ENCODE measurements at places on chromosomes 2 and 18.

- DNase-seq, result no peak
Observed at GRCh38 chr2:159616286-159616701, at the start of gene BAZ2B. Gene BAZ2B (minus strand): TSS chr2:159616548. CDS start chr2:159478719, 137,829 bp downstream.

DNA sequence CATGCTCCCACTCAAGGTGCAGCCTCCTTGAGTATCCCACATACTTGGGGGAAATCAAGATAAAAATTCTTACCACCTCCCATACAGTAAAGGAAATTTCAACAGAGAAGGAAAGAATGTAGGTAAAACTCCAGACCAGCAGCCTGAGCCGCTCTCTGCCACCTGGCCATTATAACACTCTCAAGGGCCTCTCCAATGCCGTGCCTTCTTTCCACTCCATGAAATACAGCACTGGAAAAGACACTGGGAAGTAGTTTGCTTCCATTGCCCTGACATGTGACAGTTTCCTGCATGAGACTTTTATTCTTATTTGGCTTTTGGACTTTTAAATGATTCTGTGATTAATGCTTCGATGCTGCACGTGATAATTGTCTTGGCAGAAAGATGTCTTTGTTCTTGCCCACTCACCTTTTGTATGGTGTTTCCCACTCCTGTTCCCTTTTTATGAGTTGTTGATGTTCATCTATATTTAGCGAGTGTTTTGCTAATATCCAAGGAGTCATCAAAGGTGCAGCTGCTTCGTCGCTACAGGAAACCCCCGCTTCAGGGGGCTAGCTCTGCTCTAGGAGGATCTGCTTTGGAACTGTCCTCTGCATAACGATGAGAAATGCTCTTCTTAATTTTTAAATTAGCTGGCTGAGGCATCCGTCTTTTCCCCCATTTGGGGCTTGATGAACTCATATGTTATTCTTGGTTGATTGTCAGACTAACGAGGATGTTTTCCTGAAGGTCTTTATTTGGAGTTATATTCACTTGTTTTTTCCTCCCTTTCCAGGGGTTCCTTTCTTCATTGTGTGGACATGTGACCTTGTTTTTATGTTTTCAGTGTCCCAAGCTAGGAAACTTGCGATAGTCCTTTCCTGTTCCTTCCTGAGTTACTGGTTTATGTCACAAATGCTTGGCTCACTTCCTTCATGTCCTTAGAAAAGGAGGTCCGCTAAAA, 179.4 kb downstream of the TXNL1 start:
- DNase-seq, result no peak

DNA sequence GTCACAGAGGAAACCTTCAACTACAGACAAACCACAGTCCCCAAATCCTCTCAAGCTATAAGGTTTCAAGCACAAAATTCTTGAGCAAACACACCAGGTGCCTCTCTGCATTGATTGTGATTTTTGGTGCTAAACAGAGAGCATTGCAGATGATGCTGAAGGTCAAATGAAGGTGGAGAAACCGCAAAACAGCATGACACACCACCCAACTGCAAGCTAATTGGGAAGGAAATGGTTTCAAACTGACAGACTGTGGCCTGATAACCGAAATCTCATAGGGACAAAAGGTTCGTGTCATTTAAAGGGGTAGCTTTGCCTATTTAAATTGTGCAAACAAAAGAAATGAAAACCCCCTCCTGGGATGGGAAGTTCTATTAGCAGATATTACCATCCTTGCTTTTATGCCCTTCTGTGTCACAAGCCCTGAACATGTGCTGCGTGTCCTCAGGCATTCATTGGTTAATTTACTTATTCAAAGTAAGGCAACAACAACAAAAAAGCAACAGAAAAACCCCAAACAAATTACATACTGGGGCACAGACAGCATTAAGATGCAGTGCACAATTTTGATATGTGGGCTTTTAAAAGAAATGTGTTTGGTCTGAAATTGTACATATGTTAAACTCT, 154.9 kb downstream of the AQP4 start:
- DNase-seq, result peak; percentile 22

DNA sequence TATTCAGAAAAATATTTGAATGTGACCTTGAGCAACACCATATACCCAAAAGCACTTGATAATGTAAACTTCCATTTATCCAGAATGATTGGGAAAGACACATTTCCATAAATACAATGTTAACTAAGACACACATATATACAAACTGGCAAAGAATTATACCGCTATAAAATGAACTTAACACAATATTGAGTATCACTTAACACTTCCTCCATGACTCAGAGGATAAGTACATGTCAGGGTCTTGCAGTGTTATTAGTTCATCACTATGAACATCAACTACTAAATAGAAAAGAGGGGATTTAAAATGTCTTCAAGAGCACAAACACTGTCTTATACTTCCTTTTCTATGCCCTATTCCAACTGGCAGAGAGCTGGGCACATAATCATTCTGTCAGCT, 18.6 kb downstream of the WDSUB1 start:
- DNase-seq, result no peak

GRCh38 chr18:77165503-77166188, 33.1 kb upstream of the MBP start:
- no peak for DNase-seq

- no peak for DNase-seq
Observed at GRCh38 chr2:38945911-38946310, 56.2 kb downstream of the ARHGEF33 start.

DNA sequence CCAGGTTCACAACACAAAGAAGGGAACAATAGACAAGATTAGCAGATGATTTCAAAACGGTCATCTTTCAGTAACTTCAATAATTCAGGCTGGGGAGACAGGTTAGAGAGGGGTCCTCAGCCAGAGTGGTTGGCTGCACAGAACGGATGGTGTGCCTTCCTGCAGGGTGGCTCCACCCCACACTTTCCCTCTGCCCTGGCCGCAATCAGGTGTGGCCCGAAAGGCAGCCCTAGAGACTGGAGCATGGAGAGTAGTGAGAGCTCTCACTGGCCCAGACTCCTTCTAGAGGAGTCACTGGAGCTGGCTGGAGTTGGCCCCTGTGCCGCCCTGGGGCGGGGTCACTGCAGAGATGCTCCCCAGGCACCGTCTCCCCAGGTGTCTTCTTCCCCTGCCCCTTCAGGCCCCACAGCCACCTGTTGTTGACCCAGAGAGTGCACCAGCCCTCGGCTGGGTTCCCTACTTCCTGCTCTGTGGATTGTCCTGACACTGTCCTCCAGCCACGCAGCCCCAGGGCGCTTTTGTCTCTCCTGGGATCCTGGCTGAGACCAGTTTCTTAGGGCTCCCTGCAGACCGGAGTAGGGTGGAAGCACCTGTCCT, 126.8 kb downstream of the PXDN start:
- no peak for DNase-seq

DNA sequence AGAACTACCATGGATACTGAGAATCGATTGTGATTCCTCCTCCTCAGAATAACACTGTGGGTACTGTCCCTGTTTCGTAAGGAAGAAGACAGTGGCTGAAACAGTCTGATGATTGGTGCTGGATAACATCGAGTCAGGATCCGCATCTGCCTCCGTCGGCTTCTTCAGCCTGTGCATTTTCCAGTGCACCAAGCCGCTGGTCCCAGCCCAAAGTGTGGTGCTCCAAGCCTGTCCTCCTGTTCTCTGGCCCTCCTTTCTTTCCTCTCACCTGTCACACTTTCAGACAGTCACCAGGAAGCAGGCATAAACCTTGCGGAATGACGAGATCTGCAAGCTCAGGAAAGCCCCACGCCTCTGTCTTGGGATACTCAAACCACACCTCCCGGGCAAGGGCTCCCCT, 30.6 kb downstream of the PTGR3 start:
- no peak for DNase-seq

GRCh38 chr2:142254031-142254430, 123.2 kb upstream of the LRP1B start:
- no peak for DNase-seq

DNA sequence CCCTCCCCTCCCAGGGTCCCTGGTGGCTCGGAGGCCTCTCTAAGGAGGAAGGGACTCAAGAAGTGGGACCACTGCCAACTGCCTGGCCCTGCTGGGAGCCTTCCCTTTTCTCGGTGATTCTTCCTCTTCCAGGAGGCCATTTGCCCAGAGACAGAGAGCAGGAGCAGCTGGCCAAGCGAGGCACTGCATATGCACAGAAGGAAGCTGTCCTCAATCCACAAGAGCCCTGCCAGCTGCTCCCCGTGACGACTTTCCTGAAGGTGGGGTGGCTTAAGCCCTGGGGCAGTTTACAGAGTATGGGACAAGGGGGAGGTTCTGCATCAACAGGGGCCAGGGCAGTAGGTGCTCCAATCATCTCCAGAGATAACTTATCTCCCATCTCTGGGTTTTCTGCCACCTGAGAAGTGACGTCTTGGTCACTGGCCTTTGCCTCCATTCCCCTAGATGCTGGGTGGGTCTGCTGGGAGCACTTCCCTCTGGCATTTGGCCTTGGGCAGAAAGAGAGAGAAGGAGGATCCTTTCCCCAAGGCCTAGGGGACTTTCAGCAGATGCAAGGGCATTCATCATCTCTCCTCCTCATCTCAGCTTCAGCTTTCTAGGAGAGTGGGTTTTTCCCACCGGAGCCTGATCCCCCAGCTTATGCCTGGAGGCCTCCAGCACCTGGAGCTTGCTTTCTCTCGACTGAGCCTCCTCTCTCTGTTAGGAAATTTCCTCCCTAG, 28.5 kb downstream of the CIB4 start:
- no peak for DNase-seq

- DNase-seq, result no peak
Observed at GRCh38 chr2:64105670-64106461, 38.4 kb downstream of the PELI1 start.

DNA sequence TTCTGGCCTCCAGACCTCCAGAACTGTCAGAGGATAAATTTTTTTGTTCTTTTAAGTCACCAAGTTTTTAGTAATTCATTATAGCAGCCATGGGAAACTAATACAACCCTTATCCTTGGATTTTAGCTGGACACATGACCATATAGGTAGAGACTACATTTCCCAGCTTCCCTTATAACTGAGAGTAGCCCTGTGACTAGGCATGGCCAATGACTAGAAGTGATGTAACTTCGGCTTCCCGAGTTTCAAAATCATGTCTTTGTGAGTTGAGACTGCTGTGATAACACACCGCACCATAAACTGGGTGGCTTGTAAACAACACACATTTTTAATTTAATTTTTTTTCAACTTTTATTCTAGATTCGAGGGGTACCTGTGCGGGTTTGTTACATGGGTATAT, 134.0 kb upstream of the SERTAD2 start:
- no peak for DNase-seq

DNA sequence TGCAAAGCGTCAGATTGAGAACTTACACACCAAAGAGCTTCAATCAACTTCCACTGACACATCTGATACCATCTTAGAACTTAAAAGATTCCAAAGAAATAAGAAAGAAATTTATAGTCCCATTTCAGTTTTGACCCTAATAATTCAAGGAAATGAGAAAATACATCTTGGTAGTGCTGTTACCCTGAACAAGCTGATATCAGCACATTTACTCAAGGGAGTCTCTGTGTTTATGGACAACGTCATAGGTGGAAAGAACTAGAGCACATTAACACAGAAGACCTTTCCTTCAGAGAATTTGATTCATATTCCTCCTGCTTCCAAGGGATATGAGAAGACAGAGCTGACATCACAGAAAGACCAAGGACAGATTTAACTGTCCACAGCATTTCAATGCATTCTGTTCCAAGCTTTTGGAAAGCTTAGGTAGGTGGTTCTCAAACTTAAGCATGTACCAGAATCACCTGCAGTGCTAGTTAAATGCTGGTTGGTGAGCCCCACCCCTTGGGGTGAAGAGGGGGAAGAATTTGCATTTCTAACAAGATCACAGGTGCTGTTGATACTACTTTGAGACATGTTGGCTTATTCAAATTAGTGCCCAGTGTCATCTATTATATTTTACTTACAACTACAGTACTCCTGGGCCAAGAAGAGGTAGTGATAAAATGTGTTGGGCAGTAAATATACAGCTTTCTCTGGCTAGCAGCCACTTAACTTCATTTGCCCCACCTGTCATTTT, 59.8 kb downstream of the LDAH start:
- no peak for DNase-seq

DNA sequence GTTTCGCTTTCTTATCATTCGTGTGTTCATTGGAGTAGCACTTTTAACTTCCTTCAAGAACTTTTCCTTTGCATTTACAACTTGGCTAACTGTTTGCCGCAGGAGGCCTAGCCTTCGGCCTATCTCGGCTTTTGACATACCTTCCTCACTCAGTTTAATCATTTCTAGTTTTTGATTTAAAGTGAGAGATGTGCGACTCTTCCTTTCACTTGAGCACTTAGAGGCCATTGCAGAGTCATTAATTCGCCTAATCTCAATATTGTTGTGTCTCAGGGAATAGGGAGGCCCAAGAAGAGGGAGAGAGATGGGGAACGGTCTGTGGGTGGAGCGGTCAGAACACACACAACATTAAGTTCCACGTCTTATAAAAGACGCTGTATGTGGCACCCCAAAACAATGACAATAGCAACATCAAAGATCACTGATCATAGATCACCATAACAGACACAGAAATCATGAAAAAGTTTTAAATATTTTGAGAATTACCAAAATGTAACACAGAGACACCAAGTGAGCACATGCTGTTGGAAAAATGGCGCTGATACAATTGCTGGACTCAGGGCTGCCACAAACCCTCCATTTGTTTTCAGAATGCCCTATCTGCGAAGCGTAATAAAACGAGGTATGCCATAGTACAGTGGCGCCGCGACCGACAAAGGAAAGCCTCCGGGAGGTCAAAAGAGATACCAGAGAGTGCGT, 553 bp downstream of the TIGD1 start:
- no peak for DNase-seq

GRCh38 chr2:18046558-18047212, 168.2 kb downstream of the KCNS3 start:
- DNase-seq, result no peak

DNA sequence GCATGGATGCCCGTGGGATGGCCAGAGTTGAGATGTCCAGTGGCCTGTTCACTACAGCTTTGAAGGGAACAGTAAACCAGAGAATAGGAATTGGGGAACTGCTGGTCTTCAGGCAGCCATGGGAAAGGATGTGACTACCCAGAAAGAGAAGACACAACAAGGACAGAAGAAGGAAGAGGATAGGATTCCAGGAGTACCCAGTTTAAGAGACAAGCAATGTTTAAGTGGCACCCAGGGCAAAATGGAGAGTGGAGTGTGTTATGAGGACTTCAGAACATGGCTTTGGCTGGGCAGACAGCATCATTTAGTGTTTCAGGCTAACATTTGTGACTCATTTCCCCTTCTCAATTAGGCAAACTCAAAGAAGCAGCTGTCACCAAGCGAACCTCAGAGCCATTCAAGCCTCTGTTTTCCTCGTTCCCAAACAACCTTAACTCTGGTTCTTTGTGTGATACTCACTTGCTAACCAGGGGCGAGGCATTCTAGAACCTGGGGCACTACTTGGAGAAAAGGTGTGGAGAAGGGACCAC, 4.0 kb upstream of the FAM124B start:
- DNase-seq, result no peak

- no peak for DNase-seq
Observed at GRCh38 chr2:101474731-101475384, at the start of gene RFX8. Gene RFX8 (minus strand): TSS chr2:101475112. CDS start chr2:101466848, 8,264 bp downstream.

- no peak for DNase-seq
Observed at GRCh38 chr2:239856620-239857285, 168.4 kb downstream of the NDUFA10 start.

- DNase-seq, result no peak
Observed at GRCh38 chr2:157221394-157221988, 36.0 kb upstream of the GALNT5 start.
